IPS-NIHi11 (cell line): ENCODE measurements at places on chromosomes 5 and 9.

GRCh38 chr5:160463740-160464465 is 42.2 kb downstream of the PTTG1 start:
- DNase-seq, result no peak

- DNase-seq, result no peak
Observed at GRCh38 chr9:135204177-135204576, 116.7 kb downstream of the OLFM1 start.

- peak; percentile 70 for DNase-seq
Observed at GRCh38 chr5:77143998-77144836, 57.1 kb upstream of the ZBED3 start.

DNA sequence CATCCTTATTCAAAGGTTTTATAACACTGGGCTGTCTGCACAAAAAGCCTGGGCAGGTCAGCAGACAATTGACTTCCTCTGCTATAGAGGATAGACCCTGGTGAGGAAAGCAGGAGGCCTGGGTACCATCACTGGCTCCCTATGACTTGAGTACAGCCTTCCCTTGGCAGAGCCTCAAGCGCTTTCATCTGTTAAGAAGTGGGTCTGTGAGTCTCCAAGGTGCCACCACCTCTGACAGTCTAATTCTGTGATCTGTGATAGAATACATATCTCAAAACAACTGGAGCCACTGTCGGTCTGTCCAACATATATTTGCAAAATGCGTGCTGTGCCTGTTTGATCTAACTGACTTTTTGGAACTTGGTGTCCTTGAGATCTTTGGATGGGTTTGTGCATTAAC is 52.2 kb downstream of the C9orf152 start:
- no peak for DNase-seq

GRCh38 chr5:6788956-6789649 is 75.9 kb downstream of the TENT4A start:
- DNase-seq, result peak; percentile 50

DNA sequence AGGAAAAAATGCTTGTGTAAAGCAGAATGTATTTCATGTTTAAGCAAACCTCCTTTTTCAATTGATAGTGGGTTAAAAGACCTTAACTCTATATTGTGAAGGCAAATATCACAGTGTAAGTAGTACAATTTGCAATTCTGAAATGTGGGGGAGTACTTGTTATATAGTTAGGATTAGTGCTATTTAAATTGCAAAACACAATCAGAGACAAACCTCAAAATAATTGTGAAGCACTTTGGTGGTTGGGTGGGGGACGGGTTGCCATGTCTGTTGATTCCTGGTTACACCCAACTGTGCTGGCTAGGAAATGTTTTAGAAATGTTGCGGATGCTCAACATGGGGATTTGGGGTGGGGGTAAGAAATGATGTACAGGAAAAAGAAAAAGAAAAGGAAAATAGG is 37.4 kb downstream of the EGFLAM start:
- DNase-seq, result no peak

DNA sequence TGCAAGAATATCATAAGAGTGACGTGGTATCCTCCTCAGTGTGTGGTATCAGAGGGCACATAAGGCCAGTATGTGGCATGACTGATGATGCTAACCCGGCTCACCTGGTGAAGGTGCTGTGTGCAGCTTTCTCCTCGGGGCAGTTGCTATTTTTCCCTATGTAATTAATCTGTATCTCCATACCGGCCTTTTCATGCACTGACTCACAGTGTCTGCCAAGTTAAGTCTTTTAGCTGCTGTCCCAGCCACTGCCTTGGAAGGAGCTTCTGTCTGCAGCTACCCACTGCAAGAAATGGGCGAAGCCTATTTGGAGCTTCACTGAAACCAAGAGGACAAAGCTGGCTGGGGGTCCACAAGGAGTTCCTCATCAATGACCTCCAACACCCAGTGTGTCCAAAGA is 46.0 kb downstream of the NXNL2 start:
- no peak for DNase-seq

DNA sequence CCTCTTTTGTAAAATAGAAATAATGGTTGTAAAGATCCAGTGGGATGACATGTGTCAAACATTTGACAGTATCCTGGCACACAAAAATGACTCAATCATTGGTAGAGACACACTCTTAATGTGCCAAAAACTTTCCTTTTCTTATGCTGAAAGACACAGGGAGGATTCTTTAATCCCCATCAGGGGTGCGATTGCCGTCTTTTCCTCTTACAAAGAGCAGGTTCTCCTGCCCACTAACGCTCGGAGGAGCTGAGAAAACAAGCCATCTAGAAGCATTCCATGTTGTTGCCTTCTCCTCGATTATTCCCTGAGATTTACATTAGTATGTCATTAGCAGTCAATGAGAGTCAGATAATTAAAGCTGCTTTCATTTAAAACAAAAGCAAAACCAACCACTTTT is 342.6 kb upstream of the CCNH start:
- peak; percentile 39 for DNase-seq

GRCh38 chr5:52796516-52797103 is 8.9 kb downstream of the ITGA1 start:
- no peak for DNase-seq

DNA sequence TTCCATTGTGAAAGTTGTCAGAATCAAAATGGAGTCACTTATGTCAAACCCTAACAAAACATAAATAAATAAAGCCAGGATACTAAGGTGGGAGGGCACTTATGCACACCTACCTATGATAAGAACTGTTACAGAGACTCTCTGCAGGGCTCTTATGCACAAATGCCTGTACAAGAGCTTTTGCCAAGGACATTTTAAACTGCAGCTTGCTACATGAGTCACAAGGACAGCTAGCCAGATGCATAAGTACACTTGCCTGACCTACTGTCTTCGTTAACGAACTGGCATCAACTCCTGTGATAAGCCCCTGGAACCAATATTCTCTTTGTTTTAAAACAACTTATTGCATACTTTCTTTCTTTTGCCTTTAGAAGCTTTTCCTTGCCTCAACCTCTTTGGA is 152.9 kb upstream of the SPEF2 start:
- no peak for DNase-seq

DNA sequence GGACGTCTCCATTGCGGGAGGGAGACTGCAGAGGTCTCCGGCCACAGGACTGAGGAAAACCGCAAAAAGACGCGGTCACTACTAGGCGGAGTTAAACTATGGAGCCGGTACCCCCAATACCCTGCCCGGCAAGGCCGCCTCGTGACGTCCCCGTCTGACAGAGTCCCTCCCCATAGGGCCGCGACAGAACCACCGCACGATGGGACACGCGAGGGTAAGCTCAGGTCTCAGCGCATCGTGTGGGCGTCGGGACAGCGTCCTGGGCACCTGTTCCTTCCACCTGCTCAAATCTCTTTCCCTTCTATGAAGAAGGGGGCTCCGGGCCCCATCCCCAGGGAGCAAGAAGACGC is 35.2 kb upstream of the GLDC start:
- peak; percentile 54 for DNase-seq

- DNase-seq, result no peak
Observed at GRCh38 chr9:121294866-121295661, 27.1 kb downstream of the GSN start.

DNA sequence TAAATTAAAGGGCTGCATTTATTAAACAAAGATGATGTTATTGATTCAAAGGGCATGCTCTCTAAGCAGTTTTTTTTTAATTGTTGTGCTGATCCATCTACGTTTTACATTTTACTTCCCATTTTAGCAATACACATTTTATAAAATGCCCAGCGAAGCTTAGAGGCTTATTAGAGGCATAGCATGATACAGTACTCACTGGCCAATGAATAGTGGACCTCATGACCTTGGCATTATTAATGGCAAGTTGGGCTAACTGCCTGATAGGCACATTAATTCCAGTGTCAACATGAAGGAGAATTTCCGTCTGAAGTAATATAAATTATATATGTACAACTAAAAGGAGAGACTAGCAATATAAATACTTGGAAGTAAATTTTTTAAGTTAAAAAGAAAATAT is 837.2 kb downstream of the EFNA5 start:
- no peak for DNase-seq

DNA sequence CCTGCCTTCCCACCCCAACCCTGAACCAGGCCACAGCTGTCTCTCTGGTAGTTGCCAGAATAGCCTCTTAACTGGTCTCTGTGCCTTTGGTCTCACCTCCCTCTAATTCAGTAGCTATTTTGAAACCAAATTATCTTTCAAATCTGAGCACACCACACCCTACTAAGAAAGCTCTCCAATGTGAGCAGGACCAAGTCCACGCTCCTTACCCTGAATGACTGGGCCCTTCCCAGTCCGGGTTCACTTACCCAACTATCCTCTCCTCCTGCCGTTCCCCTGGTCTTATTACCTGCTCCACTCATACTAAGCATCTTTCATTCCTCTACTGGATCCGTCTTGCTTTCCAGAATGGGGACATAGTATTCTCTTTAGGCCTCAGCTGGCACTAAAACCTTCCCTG is 16.8 kb downstream of the ANKH start:
- no peak for DNase-seq

DNA sequence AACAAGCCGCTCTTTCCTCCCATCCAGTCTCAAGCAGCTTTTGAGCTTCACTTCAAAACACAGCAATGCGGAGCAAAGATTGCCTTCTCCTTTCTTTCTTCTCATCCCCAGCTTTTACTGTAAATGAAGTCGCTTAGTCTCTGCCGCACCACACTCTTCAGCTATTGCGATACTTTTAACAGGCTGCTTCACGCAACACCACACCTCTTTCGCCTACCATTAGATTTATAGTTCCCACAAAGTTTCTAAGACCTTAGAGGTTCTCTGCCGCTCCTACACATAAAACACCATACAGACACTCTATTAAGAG is 711 bp downstream of the PGGT1B start:
- DNase-seq, result peak; percentile 11

GRCh38 chr5:137665678-137666460 is 70.0 kb downstream of the KLHL3 start:
- DNase-seq, result no peak

GRCh38 chr5:158383486-158383885 is 524.5 kb upstream of the CLINT1 start:
- DNase-seq, result no peak

DNA sequence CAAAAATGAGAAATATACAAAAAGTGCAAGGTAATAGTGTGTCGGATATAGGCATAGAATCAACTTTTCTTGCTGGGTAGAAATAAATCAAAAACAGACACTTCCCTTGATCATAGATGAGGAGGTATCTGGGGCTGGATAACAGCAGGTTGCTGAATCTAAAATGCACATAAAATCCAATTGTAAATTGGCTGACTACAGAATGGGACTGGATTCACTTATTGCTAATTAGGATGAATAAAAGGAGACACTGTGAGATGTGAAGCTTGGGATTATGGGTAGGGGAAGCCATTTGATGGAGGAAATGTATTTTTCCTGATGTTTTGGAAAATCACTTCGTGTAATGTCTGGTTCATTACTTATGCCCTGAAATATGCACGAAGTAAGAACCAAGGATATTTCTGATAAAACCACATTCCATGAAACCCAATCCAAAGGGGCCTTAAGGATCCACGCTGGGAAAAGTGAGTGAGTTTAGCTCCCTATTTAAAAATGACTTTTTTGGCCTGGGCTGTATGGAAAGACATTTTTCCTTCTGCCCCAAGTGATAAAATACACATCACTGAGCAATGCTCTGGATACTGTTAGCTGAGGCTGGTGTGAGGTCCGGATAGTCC is 136.1 kb downstream of the MARCHF11 start:
- no peak for DNase-seq

- DNase-seq, result no peak
Observed at GRCh38 chr5:78916044-78916443, 69.1 kb downstream of the ARSB start.

GRCh38 chr9:135582541-135582940 is 21.0 kb downstream of the PAEP start:
- DNase-seq, result no peak

DNA sequence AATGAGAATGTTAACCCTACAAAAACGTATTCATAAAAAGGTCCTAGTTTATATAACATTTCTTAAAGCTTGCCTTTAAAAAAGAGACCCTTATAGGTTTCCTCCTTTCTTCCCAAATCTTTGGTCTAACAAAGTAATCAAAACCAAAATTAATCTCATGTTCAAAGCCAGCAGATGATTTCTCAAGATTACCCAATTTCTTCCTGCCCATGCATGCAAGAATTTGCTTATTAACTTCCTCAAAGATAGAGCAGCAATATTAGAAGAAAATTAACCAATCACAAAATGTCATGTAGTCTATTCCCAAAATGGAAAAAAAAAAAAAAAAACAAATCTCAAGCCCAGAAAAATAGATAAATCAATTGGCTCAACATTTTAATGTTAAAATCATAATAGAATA is 114.9 kb downstream of the MLLT3 start:
- no peak for DNase-seq

DNA sequence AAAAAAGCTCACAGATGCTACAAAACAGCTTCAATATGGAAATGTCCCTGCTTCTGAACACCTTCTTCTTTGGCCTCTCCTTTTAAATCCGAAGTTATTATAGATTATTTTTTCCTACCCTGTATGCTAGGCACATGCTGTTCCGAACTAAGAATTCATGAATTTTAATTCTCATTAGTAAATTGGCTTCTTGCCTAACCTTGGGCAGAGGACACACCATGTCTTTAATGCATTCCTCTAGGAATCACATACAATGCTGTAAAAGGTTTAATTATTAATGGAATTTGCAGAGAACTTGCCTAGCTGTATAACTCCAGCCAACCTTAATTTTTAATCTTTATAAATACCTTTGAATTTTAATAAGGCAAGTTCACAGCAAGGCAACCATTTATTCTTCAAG is 234.4 kb downstream of the NTRK2 start:
- DNase-seq, result no peak

GRCh38 chr9:101201630-101202029 is 173.1 kb downstream of the PLPPR1 start:
- DNase-seq, result no peak

DNA sequence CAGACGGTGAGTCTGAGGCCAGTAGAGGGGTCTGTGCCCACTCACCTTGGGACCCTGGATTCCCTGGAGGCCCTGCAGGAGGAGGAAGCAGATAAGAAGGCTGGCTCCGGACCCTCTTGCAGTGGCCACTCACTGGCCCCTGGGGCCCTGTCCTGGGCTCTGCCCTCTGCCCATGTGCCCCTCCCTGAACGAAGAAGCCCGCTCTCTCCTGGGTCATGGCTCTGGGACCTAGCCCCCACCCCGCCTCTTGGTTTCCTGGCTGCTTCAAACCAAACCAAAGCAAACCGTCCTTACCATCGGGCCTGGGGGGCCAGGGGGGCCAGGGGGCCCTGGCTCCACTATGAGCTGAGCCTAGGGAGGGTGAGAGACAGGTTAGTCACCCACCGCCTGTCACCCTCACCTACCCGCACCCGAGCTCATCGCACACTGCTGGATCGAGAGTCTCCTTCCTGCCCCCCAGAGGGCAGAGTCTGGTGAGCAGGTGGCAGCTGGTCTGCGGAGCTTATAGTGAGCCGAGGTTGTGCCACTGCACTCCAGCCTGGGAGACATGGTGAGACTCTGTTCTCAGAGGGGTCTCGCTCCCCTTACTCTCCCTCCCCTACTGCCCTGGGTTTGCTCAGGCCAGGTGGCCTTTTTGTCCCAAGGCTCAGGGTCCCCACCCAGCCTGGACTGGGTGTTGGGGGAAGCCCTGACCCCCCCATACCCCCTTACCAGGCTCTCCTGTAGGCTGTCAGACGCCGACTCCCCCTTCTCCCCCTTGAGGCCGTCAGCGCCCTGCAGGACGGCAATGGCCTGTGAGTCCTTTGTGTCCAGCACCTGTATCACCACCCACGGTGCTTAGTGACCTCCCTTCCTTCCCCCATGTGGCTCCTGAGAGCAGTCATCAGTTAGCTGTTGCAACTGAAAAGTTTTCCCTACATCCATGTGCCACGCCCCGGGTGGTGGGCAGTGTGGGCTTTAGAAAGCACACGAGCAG is 15.2 kb upstream of the PHYKPL start:
- no peak for DNase-seq
